T-helper 17 cell (primary cell): ENCODE measurements at places on chromosomes 6 and 20.

GRCh38 chr6:131197716-131198115 lies 62.4 kb downstream of the AKAP7 start:
- DNase-seq = no peak

GRCh38 chr6:91221072-91221720 lies 634.3 kb upstream of the MAP3K7 start:
- DNase-seq = no peak

- DNase-seq = no peak
Observed at GRCh38 chr20:48822879-48823385, 4.9 kb downstream of the PREX1 start.

DNA sequence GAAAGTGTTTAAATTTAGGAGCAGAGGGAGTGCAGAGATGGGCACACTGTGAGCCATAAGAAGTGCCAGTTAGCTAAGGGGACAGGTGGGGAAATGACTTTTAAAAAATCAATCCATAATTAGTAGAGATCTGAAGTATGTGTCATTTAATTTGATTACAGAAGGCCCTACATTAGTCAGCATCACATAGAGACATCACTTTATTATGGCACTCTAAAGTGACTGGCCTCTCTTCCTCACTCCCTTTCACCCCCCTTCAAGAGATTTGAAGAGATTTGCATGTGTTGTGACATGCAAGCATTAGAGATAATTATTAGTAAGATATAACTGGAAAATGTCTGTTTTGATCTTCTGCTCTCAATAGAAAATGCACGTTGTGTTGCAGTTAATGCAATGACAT lies 86.7 kb downstream of the SLX4IP start:
- no peak for DNase-seq

GRCh38 chr6:37779111-37779800 lies 40.3 kb upstream of the ZFAND3 start:
- DNase-seq = no peak

GRCh38 chr20:44203161-44203560 lies 7.4 kb downstream of the OSER1 start:
- no peak for DNase-seq

GRCh38 chr6:156880913-156881312 lies 103.7 kb downstream of the ARID1B start:
- no peak for DNase-seq

DNA sequence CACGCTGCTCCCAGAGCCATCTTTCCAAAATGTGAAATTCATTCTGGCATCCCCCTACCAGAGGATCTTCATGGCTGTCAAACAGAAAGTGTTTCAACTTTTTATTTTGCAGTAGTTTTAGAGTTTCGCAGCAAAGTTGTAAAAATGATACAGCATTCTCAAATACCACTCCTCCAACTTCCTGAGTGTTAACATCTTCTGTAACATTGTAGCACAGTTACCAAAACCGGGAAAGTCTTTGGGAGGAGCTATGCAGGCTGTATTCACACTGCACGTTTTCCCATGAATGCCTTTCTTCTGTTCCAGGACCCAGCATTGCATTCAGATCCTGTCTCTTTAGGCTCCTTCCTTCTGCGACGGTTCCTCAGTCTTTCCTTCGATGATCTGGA lies 30.1 kb downstream of the CDYL start:
- no peak for DNase-seq

DNA sequence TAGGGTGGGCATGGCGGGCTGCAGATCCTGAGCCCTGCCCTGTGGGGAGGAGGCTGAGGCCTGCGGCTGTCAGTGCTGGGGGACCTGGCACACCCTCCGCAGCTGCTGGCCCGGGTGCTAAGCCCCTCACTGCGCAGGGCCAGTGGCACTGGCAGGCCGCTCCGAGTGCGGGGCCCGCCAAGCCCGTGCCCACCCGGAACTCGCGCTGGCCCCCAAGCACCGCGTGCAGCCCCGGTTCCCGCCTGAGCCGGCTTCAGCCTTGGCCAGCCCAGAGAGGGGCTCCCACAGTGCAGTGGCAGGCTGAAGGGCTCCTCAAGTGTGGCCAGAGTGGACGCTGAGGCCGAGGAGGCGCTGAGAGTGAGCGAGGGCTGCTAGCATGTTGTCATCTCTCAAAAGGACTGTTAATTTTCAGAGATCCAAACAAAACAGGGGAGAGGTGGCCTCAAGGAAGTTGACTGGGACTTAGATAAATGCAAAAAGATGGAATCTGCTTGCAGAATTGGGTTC lies 74.5 kb upstream of the RBM24 start:
- no peak for DNase-seq

- DNase-seq = no peak
Observed at GRCh38 chr6:38760097-38760496, 45.0 kb downstream of the DNAH8 start.

DNA sequence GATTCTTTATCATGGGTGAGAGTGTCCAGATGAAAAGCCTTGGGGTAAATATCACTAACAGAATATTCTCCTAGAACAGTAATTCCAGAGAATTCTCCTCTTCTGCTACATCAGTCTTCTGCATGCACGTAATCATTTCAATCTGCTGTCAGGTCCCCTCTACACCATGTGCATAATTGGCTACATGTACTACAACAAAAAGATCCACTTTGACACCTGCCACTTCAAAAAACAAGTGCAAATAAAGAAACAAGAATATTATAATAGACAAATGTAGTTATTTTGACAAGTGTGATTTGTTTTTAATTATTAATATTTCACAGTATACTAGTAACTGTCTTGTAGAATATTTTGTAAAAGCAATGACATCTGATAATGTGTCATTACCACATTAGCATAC lies 154.2 kb downstream of the SAMD5 start:
- DNase-seq = no peak

DNA sequence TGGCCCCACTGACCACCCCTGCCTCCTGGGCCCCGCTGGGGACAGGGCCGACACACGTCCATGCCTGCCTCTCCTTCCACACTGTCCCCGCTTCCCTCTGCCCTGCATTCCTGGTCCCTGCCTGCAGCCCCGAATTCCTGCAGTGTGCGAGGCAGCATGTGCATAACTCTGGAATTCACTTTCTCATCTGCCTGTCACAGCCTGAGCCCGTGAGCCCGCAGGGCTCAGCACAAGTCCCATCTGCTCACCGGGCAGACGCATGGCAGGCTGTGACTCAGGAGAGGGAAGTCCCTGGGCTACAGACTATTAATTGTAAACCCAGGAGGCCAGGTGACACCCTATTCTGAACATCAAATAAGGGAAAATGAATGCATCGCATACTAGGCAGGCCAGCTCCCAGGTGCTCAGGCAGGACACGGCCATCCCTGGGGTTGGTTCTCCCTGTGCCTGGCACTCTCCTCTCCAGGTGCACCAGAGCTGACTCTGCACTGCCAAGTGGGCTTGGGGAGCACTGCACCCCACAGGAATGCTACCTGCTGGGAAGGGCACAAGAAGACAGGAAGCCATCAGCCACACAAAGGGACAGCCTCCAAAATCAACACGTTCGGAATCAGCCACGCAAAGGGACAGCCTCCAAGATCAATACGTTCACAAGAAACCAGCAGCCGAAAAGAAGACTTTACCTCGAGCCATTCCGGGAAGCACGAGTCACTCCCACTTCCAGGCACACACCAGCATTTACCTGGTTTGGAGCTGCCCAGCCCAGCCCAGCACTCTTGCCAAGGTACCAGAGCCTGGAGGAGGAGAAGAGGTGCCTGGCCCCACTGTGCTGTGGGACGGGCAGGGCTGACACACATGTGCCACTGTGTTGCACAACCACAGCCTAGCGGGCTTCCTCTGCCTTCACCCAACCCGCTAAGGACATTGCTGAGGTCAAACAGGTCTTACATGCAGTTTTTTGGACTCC lies 65.9 kb downstream of the DLL1 start:
- no peak for DNase-seq

DNA sequence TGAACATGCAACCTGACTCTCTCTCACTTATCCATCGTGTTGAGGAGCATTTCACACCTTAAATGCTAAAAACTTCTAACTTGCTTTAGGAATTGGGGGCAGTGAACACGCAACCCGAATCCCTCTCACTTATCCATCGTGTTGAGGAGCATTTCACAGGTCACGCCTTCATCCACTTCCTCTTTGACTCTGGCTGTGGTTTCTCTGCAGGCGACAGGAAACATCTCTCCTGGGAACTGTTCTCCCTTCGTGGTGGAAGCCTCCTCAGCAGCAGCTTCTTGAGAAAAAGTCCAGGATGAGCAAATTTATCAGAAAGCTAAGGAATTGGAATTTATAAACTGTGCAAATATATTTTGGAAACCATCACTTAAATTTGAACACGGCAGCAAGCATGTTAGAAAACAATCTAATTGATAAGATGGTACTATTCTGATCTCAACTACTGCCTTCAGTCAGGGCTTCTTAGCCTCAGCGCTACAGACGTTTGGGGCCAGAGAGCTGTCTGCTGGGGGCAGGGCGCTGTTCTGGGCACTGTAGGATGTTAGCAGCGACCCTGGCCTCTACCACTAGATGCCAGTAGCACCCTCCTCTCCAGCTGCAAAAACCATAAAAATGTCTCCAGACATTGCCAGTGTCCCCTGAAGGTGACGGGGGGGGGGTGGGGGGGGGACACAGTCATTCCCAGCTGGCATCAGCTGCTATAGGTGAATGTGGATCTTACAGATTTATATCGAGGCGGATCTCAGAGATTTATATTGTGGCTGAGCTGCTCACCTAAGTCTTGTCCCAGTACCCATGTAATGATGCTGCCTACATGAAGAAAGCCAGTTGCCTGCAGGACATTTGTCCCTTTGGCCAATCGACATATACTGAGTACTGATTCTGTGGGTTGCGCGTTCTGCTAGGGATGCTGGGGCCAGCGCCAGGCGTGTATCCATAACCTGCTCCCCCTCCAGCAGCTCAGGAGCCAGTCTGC lies 26.2 kb downstream of the CTCFL start:
- no peak for DNase-seq

DNA sequence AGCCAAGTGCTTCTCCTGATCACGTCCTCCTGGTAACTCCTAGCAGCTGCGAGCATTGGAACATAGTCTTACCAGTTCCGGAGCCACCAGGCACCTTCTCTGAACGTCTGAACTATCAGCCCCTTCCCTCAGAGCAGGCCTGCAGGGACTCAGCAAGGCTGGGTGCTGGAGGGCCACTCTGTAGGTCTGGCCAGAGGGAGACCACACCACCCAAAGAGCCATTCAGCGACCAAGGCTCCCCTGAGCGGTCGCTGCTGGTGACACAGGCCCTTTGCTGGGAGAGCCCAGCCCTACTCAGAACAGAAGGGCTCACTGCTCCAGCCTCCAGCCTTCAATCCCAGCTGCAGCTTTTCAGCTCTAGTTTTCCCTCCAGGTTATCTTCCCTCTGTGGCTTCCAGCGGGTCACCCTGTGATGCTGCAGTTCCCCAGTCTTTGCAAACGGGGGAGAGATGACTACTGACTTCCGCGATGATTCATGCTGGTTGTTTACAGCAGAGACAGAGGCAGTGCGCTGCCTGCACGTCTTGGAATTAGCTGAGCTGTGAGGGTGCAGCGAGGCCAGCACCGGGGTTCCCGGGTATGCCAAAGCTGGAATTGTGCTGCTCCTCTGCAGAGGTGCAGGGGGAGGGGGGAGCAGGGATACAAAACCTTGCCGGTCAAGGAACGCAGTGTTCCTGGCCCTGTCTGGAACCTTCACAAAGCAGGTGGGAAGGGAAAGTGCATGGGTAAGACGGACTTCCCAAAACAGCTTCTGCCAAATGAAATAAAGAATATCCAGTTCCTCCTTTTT lies 161.4 kb downstream of the LY86 start:
- DNase-seq = no peak

GRCh38 chr6:95515975-95516374 lies 61.4 kb upstream of the MANEA start:
- DNase-seq = no peak

- no peak for DNase-seq
Observed at GRCh38 chr20:47802226-47802920, 17.1 kb upstream of the SULF2 start.

DNA sequence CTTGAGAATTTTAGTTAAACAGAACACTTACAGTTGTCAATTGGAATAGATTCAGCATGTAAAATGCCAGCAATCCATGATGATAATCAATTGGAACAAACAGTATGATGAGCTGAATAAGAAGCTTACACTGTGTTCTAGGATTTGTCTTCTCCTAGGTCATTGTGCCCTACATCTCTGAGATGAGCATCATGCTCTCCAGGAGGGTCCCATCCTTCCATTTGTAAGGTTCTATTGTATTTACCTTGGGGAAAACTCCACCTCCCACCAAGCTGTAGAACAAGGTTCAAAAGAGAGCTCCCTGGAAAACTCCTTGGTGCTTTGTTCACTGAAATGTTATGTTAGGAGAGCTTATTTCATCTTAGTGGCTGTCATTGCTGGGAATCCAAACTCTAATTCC lies 60.8 kb downstream of the OR2B2 start:
- DNase-seq = no peak

DNA sequence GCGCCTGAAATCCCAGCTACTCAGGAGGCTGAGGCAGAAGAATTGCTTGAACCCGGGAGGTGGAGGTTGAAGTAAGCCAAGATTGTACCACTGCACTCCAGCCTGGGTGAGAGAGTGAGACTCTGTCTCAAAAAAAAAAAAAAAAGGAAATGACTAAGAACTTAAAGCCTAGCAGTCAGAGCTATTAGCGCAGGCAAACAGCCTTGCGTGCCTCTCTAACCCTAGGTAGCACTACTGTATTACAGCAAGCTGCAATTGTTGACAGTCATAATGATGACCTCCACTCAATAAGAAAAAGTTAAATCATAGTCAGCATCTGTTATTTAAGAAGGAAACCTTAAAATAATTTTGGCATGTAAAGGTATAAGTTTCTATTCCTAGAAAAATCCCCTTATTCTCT lies 14.4 kb downstream of the GSS start:
- no peak for DNase-seq

DNA sequence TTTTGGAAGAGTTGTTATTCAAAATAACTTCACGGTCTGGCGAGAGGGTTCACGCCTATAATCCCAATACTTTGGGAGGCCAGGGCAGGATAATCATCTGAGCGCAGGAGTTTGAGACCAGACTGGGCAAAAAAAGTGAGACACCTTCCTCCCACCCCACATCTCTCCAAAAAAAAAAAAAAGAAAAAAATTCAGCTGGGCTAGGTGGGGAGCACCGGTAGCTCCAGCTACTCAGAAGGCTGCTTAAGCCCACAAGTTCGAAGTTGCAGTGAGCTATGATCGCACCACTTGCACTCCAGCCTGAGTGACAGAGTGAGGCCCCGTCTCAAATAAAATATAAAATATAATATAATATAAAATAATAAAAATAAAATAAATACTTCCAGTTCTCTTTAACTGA lies 10.4 kb downstream of the OR2B2 start:
- DNase-seq = no peak

DNA sequence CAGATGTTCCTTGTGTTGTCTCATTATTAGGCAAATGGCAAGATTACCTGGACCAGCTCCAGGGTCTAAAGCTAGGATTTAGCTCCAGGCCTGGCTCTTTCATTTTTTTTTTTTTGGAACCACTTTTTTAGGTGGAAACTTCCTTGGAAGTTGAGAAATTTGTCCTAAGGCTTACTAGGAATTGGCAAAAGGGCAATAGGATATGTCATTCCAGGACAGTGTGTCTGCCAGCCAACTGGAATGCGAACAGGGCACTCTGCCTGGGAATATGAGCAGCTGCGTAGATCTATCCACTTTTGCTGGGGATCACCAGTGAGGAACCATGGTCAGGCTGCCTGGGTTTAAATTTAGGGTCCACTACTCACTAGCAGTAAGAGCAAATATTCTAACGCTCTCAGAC lies 304.0 kb downstream of the TSHZ2 start:
- DNase-seq = no peak

- no peak for DNase-seq
Observed at GRCh38 chr6:6780231-6780630, 191.7 kb downstream of the LY86 start.
